ENCODE measurements at places on chromosomes 5 and 9.
A peak's percentile ranks its signal among the peaks of the same experiment; 100 is the strongest.

DNA sequence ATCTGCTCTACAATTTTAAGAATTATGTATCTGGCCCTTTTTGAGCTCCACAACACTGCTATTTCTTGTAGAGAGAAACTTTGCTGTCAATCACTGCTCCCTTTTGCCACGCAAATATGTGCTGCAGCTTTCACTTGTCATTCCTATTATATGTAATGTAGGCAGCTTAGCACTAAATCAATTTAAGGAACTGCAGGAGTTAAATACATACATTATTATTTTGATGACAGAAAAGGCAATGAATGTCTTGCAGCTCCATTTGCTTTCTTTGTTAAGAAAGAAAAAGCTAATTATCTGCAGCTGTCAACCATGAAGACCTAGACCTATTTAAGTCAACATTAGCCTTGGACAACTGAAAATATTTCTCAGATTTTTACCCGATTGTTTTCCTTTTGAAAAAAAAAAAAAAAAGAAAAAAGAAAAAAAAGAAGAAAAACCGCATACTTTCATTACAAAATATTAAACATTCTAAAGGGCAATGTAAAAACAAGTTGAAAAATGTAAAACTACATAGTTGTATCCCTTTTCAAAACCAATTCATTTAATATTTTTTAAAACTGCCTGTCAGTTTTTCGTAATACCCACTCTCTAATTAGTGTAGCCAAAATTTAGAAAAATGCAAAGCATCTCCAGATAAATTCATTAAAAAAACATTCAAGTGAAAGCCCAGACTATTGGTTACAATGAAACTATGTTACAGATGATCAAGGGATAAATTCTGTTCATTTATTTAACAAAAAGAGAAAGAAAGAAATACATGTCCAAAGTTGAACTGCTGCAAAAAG is 57.2 kb downstream of the RFX3 start:
- DNase-seq = no peak

DNA sequence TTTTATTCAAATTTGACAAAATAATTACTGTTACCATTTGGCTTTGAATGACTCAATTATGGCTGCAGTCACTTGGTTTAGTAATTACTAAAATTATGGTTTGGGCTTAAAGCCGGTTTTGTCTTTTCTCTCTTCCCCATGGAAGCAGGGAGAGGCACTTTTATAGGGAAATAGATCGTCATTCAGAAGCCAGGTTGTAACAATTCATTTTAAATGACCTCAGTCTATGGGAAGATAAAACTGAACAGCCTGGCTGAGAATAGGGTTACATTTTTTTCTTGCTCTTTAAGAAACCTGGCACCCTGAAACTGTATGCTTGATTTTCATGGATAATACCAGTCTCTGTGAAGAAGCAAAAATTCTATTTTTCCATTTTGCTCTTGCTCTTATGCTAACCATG is 169.8 kb downstream of the SMC2 start:
- no peak for DNase-seq

DNA sequence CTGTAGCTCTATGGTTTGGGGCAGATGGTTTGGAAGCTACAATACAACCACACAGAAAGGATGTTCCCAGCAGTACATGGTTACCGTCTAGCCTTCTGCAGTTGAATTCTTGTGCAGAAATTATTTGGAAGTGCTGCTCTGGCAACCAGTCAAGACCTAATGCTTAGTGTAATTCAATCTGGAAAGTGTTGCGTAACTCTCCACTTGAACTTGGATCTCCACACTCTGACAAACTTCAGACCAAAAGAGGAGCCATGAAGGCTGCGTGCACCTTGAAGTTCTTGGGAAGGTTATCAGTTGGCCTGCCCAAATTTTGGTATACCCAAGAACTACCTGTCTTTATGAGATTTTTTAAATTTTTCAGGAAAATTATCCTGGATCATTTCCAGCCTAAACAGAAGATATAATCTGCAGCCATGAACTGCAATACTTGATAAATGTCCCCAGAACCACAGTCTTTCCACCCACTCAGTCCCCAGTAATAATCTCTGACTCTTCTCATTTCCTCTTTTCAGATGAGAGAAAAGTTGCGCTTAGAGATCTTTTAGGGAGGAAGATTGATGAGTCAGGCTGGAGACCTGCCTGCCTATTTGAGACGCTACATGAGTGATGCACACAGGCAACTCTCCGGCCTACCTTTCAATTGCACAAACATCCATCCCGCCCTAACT is 159.9 kb downstream of the FANCC start:
- DNase-seq = no peak

DNA sequence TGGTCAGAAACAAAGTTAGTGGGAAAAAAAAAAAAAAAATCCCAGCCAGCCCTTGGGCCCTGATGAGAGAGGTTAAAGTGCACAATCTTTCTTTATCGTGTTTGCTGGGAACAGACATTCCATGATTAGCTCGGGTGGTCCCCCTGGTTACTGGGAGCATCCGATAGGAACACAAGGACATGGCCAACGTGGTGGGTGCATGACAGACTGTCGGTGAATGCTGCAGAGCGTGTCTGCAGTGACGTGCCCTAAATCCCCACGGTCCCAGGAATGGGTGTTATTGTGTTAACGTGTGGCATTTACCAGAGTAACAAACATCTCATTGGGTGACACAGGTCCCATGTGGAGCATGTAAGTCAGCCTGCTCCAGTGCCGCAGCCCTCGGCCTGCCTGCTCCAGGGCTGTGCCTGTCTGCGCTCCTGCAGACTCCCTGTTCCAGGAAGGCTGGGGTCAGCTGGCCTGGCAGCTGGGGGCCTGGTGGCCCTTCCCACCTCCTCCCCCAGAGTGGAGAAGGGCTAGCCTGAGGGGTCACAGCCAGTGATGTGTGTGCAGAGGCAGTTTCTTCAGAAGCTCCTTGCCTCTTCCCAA is 34.3 kb upstream of the TBC1D2 start:
- DNase-seq = no peak

DNA sequence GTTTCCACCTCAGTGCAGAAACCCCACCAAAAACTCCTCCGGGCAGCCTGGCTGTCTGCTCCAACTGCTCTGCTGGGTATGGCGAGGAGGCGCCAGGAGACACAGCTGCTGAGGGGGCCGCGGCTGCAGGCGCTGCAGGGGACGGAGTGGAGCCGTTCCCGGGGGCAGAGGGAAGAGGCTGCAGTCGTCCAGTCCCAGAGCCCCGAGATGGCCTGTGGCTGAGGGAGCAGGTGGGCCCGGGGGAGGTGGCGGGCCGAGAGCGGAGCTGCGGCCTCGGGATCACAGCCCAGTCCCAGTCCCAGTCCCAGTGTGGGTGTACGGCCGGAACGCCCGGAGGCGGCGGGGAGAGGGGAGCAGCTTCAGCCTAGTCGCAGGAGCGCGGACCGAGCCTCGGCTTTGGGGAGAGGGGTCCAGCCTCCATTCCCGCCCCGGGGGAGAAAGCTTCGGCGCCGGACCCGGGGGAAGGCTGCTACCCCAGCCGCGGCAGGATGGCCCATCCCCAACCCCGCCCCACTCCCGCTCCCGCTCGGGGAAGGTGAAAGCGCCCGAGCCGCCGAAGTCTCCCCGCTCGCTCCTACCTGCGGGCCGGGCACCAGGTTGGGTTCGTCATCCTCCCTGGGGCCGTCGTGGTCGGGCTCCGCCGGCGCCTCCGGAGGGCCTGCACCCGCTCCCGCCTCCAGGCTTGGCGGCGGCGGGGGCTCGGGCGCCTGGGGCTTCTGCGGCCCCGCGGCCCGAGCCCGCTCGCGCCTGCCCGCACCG is 513 bp downstream of the FAM193B start:
- DNase-seq = peak; percentile 51

- no peak for DNase-seq
Observed at GRCh38 chr5:81171769-81172168, 61.4 kb upstream of the CKMT2 start.

GRCh38 chr9:125758986-125759763 is 12.0 kb downstream of the PBX3 start:
- DNase-seq = no peak

- no peak for DNase-seq
Observed at GRCh38 chr5:41817625-41818301, 52.5 kb downstream of the OXCT1 start.

GRCh38 chr9:71908825-71909224 is 2.2 kb downstream of the ABHD17B start:
- DNase-seq = no peak
